Mammary epithelial cell (primary cell): ENCODE measurements at places on chromosomes 7 and 10. TPM values are rescaled to one million over a fixed set of nuclear protein-coding genes. Genes with fewer than 3 reads are reported as not detected.

- no peak for DNase-seq
These were observed 57.8 kb downstream of the TCF7L2 start for GRCh38 chr10:113007821-113008220.

DNA sequence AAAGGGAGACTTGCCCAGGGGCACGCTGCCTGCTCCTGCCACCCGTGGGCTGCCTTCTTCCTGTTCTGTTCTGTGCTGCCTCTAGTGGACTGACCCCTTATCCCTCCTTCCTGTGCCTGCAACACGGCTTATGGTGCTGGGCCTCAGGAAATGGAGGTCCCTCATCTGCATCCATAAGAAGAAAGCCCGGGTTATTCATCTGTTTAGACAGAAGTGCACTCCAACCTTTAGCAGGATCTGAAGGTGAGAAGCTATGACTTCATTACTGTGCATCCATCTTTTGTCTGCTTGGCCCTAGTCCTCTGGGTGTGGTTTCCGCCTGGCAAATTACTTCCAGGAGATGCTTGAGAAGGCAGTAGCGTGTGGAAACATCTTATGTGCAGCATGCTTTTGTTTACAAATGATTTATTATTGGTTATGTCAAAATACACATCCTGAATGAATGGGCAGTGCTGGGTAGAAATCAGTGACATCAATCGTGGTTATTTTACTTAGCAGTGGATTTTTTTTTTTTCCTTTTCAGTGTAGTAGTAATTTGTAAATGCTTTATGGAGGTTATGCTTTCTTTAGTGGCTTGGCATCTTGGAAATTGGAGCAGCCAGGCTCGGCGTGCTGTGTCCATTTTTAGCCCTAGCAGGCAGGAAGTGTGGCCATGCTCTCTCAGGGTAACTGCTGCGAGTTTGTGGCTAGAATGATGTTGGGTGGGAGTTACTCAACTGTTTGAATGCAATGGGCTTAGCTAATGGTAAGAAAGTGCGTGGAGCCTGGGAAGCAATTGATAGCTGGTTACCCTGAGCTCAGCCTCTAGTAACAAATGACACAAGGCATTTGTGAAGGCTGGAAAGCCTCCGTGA is 12.7 kb downstream of the PTPRE start:
- no peak for DNase-seq

- no peak for DNase-seq
These were observed 143.8 kb downstream of the RSU1 start for GRCh38 chr10:16673443-16673842.

- no peak for DNase-seq
These were observed 28.8 kb upstream of the OPALIN start for GRCh38 chr10:96387601-96388000.

- DNase-seq = no peak
These were observed 15.5 kb upstream of the HOXA13 start for GRCh38 chr7:27215356-27215755.

The GPR15LG gene
- total RNA-seq = not detected in 2 replicates

The PIK3AP1 gene
- not detected in 2 replicates for total RNA-seq

The LOXL4 gene
- 26.5 TPM for total RNA-seq

The ADCY1 gene
- total RNA-seq = 3.5 TPM
